ENCODE measurements at places on chromosomes 5 and 9. TPM values are rescaled to one million over a fixed set of nuclear protein-coding genes. Genes with fewer than 3 reads are reported as not detected.

GRCh38 chr5:52041842-52042241, 658.6 kb downstream of the ISL1 start:
- no peak for DNase-seq

The CTNND2 gene
- total RNA-seq: 13.9 TPM

DNA sequence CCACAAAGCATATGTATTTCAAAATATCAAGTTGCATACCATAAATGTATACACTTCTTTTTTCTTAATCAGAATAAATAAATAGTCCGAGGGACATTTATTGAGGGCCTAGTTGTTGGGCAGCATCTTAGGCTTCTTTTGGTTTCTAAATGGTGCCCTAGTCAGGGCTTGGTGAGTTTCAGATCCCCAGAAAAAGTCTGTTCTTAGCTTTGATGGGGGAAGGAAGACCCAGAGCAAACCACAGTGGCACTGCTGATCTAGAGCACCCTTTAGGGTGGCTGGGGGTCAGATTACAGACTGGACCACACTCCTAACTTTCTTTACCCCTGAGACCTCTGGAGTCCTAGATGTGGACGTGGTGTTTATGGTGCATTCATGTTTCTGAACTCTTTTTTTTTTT, 97.8 kb downstream of the C9orf152 start:
- DNase-seq: no peak

- DNase-seq: no peak
Measured at GRCh38 chr5:23451156-23451555, 56.3 kb upstream of the PRDM9 start.

DNA sequence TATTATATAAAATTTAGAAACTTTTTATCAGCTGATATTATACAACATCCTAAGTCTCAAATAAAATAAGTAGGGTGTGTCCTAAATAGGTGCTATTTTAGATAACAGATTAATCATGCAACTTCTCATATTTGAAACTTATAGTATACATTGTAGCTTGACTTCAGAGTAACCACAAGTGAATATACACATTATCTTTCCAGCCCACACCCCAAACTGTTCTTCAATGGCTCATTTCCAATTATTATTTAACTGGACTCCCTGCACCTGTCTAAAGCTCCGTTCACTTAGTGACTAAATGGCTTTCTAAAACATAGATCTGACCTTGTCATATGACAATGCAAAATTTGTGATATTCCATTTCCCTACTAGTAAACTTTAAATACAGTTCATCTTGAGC, 490.9 kb upstream of the RGMB start:
- no peak for DNase-seq

- DNase-seq: no peak
Measured at GRCh38 chr5:6544561-6544935, 88.3 kb downstream of the NSUN2 start.

- no peak for DNase-seq
Measured at GRCh38 chr9:83029531-83030137, 33.3 kb downstream of the RASEF start.

DNA sequence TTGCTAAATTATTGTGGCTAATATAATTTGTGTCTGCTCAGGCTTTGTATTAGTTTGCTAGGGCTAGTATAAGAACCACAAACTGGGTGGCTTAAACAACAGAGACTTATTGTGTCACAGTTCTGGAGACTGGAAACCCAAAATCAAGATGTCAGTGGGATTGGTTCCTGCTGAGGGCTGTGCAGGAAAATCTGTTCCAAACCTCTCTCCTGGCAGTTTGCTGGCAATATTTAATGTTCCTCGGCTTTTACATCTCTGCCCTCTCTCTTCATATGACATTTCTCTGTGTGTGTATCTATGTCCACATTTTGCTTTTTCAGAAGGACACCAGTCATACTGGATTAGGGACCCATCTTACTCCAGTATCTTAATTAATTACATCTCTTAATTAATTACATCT, 498.8 kb upstream of the CD180 start:
- no peak for DNase-seq

DNA sequence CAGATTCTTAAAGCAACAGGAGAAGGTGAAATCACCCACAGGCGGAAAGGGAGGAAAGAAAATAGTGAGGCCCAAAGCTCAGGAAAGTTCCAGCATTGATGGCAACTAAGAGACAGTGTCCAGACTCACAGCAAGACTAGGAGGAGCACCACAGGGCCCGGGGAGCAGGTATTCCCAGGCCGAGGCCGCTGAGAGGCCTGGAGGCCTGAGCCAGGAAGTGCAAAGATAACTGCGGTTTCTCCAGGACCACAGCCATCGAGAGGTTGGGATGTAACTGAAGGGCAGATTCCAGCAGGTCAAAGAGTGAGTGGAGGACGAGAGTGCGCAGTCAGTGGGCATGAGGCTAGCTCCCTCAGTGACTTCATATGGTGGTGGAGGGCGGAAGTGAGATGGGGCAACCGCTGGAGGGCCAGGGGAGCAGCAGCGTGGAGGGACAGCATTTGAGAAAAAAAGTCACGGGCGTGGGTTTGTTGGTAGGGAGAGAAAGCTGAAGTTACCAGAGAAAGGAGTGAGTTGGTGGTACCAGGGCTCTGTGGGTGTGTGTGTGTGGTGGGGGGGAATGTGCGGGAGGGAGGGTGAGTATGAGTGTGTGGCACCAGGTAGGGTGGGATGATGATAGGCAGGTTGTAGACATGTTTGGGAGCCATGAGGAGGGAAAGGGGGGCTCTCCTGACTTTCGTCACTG, 89.7 kb downstream of the PSD2 start:
- DNase-seq: no peak

All from neural progenitor cell (in vitro differentiated cells).